ENCODE measurements at places on chromosomes 2 and 18.

DNA sequence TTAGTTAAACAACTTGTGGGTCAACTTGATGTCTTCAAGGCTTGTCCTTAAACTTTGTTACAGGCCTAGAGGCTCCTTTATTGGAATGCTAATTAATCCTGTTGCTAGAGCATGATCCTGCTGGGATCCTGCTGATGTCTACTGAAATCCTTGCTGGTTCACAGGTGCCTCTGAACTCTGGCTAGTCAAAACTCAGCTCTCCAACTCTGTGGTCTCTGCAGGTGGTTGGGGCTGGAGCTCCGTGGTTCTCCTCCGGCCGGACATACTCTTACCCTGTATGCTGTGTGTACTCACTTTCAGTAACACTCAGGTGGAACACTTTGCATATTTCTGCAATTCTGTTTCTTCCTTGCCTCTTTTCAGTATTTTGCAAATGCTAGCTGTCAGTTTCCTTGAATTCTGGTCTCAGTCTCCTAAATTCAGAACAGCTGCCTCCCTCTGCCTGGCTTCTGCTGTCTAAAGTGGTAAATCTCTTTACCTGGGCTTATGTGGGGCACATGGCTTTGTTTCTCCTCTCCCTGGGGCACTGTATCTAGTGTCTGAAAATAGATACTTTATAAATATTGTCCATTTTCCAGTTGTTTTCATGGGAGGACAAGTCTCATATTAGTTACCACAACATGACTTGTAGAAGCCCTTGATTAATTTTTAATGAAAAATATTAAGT, 113.0 kb downstream of the ATP9B start:
- DNase-seq = no peak

DNA sequence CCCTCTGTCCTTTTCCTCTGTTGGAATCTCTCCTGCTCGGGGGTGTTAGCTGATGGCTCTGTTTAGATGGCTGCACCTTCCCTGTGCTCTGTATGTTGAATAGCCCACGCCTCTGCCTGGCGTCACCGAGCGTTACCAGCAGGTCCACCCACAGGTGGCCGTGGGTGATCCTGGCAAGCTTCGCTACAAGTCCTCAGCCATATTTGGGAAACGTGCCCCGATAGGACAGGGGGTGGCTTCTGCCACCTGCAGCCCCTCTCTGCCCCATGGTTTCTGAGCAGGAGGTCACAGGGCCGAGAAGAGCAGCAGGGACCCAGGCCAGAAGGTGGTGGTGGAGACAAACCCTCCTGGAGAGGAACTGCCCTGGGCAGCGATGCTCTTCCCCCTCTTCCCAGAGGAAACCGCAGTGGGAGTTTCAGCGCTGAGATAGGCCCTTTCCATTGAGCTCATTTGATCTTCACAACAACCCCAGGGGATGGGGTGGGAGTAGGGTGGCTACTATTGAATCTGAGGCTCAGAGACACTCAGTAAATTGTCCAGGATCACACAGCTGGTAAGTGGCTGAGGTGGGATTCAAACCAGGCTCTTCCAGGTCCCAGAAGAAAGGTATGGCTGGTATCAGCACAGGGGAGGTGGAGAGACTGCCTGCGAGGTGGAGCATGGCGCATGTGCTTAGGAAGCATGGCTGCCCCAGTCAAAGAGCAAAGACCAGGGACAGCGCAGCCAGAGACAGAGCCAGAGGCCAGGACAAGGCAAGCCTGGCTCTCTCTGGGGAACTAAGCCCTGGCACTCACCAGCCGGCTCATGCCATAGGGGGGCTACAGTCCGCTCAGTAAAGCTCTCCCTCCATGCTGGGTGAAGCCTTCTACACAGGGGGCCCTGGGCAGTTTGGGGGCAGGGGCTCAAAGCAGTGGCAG, 15.0 kb downstream of the NGEF start:
- no peak for DNase-seq

DNA sequence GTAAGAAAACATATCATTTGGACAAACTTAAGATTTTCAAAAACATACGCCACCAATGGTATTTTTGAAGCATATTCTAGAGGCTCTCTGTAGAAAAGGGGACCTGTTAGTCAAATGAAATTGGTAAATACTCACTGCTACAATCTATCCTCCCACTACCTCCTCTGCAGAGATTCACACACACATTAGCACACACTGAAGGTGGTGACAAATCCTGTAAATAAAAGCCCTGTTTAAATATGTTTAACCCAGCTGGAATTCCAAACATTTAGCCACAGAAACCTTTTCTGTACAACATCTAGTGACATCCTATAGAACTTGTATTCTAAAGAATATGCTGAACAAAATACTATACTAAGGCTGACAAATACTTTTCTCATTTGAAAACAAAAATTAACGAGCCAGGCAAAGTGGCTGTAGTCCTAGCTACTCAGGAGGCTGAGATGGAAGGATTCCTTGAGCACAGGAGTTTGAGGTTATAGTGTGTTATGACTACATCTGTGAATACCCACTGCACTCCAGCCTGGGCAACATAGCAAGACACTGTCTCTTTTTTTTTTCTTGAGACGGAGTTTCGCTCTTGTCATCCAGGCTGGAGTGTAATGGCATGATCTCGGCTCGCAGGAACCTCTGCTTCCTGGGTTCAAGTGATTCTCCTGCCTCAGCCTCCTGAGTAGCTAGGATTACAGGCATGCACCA, 25.9 kb downstream of the ALS2 start:
- no peak for DNase-seq

DNA sequence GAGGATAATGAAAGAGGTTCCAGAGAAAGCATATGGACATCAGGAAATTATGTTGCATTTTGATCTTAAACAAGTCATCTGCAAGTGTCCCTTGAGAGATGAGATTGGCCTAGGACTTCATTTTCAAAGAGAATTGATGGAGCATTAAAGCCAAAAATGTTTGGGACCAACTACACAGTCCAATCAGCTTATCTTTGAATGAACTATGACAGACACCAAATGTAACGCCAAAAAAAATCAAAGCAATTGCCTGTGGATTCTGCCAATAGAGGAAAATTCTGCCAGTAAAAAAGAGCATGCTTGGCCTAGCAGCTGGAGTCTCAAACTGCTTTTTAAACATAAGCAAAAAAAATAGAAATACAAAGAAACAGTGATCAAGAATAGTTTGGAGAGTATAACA, 594.5 kb upstream of the CHAC2 start:
- DNase-seq = no peak

- DNase-seq = no peak
Measured at GRCh38 chr18:51089691-51090090, 59.7 kb downstream of the SMAD4 start.
